NCI-H1105 (cell line): ENCODE measurements at places on chromosomes 11 and 22.

DNA sequence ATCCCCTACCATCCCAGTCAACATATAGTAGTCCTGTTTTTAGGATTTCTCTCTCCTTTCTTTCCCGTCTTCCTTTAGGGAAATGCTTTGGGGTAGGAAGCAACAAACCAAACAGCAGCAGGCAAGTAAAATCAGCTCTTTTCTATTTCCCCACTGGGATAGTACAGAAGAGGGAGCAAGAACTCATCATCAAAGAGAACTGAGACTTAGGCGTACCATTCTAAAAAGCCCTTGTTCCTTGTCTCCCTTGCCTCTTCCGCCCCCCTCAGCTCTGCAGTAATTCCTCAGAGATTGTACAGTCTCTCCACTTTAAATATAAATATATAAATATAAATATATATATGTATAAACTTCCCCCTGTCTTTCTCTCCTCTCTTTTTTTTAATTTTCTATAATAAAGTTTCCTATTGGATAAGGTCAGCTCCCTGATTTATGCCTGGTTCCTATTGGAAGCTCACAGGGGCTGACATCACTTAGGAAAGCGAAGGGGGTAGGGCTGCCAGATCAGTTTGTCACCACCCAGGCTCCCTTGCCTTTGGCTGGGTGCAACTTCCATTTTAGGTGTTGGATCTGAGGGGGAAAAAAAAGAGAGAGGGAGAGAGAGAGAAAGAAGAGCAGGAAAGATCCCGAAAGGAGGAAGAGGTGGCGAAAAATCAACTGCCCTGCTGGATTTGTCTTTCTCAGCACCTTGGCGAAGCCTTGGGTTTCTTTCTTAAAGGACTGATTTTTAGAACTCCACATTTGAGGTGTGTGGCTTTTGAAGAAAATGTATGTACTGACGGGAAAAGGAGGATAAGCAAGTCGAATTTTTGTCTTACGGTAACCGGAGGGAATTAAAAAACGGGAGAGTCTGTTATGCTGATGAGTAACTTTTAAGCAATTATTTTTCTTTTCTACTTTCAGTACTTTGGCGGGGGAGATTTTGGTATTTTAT, at the start of gene CTNND1:
TSS of gene CTNND1 (plus strand) at position 502 of the 934 bp plus-strand sequence. CDS start 29,677 bp downstream, outside the sequence.
- peak; percentile 94 for DNase-seq

DNA sequence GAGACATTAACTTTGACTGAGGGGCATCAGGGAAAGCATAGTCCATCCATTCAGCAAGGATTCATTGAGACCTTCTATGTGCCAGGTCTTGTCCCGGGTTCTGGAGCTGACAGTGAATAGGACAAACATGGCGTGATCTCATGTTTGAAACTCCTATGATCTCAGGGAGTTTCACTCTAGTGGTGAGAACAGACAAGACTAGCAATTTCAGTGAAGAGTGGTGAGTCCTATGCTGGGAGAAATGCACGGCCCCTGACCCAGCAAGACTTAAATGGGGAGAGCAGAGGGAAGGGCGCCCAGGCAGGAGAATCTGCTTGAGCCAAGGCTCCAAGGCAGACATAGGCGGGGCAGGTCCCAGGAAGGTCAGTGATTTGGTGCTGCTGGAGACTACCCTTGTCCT, 155.7 kb downstream of the CEP164 start:
- no peak for DNase-seq

GRCh38 chr11:17563231-17563646, 16.2 kb downstream of the OTOG start:
- no peak for DNase-seq

DNA sequence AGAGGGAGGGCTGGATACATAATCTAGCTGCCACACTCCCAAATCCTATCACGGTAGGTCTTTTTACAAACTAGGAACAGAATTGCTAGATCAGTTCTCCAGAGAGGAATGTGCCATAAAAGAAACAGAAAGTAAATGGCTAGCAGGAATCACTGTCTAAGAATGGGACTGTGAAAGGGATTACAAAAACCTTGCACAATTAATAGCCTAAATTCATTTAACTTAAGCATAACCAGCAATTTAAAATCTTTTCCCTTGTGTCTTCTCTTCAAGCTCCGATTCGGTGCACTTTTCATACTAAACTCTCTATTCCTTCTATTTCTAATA, 35.2 kb downstream of the APOL5 start:
- no peak for DNase-seq

GRCh38 chr11:35458846-35459245, 39.5 kb upstream of the SLC1A2 start:
- DNase-seq = no peak

- DNase-seq = no peak
These were observed 77.0 kb downstream of the RAB30 start for GRCh38 chr11:82994604-82995230.

DNA sequence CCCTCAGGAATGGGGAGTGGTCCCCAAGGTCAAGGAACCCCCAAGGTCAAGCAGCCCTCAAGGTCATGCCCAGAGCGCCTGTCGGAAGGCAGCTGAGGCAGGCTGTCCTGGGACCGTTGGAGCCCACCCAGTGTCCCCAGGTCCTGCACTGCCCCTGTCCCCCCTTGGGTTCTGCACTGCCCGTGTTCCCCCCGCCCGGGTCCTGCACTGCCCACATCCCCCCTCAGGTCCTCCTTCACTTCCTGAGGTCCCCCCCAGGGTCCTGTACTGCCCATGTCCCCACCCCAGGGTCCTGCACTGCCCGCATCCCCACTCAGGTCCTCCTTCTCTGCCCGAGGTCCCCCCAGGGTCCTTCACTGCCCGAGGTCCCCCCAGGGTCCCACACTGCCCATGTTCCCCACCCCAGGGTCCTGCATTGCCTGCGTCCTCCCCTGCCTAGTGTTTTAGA, 1073.0 kb downstream of the BRD1 start:
- no peak for DNase-seq

- no peak for DNase-seq
These were observed 82.2 kb upstream of the SUSD2 start for GRCh38 chr22:24099071-24099470.

DNA sequence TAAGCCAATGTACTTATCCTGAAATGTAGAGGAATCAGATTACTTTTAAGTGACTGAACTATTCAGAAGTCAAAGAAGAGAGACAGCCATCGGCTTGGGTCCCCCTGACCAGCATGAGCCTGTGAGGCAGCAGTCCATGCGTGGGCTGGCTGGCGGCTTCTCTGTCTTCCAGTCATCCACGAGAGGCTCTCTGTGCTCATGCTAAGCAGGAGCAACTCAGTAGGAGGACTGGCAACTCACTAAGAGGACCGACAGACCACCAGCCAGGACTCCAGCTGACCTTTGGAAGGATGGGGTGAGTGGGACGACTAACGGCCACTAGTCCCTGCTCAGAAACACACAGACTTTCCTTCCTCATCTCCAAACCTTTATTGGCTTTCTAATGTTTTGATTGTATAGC, 43.6 kb downstream of the ARFGAP3 start:
- DNase-seq = no peak

- DNase-seq = no peak
These were observed 87.9 kb downstream of the NCAM1 start for GRCh38 chr11:113048820-113049768.

DNA sequence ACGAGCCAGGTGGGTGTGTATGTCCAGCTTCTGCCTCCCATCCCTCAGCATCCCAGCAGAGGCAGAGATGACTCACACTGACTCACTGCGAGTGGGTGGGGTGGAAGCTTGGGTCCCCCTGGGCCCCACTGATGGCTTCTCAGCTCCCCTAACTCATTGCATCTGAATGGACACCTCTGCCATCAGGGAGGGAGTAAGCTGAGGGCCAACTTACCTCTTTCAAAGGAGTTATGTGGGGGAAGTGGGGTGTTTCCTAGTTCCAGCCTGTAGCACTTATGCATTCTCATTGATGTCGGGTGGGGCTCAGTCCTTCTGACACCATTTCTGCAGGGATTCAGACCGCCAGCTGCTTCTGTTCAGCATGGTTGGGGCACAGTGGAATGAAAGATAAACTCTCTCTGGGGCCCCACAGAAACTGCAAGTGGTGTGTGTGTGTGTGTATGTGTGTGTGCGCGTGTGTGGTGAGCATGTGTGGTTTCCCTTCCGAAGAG, 1425.8 kb downstream of the TBC1D22A start:
- no peak for DNase-seq
